Heart right ventricle (tissue), 16 donors: ENCODE measurements at places on chromosomes 13 and 19. TPM values are rescaled to one million over a fixed set of nuclear protein-coding genes. Genes with fewer than 3 reads are reported as not detected.

GRCh38 chr19:17357724-17358123 lies 19.4 kb downstream of the PLVAP start:
- no peaks in the 10 kb centered on the region for H3K27me3 ChIP-seq
- DNase-seq = no peak
- no peak overlapping the region for H3K27ac ChIP-seq
- H3K4me3 ChIP-seq = no peak overlapping the region

GRCh38 chr13:95784900-95785290 lies 108.0 kb downstream of the DNAJC3 start:
- peaks cover 66% of the 10 kb centered on the region for H3K36me3 ChIP-seq
- H3K4me3 ChIP-seq = no peak overlapping the region
- no peak overlapping the region for H3K27ac ChIP-seq
- DNase-seq = no peak
- H3K4me1 ChIP-seq = no peaks in the 10 kb centered on the region
- no peaks in the 10 kb centered on the region for H3K27me3 ChIP-seq

GRCh38 chr13:99916366-99917103 lies 55.0 kb downstream of the ZIC5 start:
- H3K27me3 ChIP-seq = peaks cover 52% of the 10 kb centered on the region
- H3K4me1 ChIP-seq = no peaks in the 10 kb centered on the region
- no peak overlapping the region for H3K4me3 ChIP-seq
- H3K36me3 ChIP-seq = no peaks in the 10 kb centered on the region
- no peak for DNase-seq
- H3K27ac ChIP-seq = no peak overlapping the region

- no peak for DNase-seq
- no peak overlapping the region for H3K4me3 ChIP-seq
- H3K4me1 ChIP-seq = no peaks in the 10 kb centered on the region
- no peaks in the 10 kb centered on the region for H3K36me3 ChIP-seq
- H3K27me3 ChIP-seq = no peaks in the 10 kb centered on the region
Measured at GRCh38 chr13:79185580-79185979, 220.5 kb downstream of the RBM26 start.

DNA sequence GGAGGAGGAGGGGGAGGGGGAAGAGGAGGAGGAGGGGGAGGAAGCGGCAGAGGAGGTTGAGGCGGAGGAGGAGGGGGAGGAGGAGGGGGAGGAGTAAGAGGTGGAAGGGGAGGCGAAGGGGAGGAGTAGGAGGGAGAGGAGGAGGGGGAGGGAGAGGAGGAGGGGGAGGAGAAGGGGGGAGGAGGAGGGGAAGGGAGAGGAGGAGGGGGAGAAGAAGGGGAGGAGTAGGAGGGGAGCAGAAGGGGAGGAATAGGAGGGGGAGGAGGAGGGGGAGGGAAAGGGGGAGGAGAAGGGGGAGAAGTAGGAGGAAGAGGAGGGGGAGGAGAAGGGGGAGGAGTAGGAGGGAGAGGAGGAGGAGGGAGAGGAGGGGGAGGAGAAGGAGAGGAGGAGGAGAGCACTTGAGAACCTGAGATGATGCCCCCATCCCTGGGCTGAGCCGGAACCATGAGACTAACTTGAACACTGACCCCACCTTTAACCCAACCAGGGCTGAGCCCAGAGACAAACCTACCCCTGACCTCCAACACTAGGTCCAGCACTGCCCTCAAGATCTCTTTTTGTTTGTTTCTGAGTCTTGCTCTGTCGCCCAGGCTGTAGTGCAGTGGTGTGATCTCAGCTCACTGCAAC lies 12.6 kb downstream of the ABCA7 start:
- H3K27ac ChIP-seq = no peak overlapping the region
- H3K36me3 ChIP-seq = no peaks in the 10 kb centered on the region
- no peaks in the 10 kb centered on the region for H3K4me1 ChIP-seq
- H3K4me3 ChIP-seq = no peak overlapping the region
- DNase-seq = no peak
- H3K27me3 ChIP-seq = no peaks in the 10 kb centered on the region

TPP2 gene
- polyA plus RNA-seq = 13.2 TPM

PROZ gene
- not detected for polyA plus RNA-seq
